AG04450 (cell line): ENCODE measurements at places on chromosomes 6 and 20.

DNA sequence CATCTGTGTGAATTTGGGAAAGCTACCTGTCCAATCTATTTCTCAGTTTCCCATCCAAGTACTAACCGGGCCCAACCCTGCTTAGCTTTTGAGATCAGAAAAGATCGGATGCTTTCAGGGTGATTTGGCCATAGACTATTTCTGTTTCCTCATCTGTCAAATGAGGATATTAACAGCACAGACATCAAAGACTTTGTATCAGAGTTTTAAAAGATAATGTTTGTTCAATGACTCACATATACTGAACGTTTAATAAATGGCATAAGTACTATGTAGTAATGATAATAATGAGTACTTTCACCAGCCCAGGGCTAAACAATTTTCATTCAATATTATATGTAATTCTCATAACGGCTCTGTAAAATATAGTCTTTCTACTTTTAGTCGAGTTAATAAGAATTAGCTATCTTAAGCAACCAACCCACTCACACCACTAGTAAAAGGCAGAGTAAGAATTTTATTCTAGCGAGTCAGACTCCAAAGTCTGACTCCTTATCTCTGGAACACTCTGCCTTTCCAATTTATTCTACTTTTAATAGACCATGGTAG lies 216.5 kb downstream of the ARHGAP18 start:
- no peak for DNase-seq

- DNase-seq = no peak
Observed at GRCh38 chr20:34891166-34892062, 15.0 kb downstream of the ACSS2 start.

- DNase-seq = no peak
Observed at GRCh38 chr20:4794846-4795245, 73.1 kb downstream of the PRND start.

DNA sequence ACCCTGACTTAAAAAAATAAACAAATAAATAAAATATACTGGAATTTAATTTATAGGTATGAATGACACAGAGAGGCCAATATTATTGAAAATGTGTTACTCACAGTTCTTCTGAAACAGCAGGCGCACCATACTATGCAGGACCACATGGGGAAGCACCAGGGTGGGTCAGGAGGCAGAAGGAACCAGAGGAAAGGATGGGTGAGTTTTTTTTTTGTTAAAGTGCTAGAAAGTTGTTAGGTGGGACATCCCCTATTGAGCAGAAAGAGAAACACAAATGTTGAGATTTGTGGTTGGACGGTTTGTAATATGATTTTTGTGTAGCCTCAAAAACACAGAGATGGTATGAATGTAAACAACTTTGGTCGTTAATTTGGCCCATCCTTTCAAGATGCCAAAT lies 26.0 kb downstream of the PTPRA start:
- no peak for DNase-seq

DNA sequence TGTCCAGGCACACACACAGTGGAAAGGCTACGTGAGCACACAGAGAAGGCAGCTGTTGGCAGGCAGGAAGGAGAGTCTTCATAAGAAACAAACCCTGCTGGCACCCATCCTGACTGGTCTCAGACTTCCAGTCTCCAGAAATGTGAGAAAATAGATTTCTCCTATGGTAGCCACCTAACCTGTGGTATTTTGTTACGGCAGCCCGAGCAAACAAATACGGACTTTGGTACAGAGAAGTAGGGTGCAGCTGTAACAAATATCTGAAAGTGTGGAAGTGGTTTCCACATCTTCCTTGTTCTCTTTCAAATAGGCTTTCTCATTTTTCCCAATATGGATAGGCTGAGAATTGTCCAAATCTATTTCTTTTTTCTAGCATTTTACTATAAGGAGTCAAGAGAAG lies 94.6 kb downstream of the ADGB start:
- no peak for DNase-seq

DNA sequence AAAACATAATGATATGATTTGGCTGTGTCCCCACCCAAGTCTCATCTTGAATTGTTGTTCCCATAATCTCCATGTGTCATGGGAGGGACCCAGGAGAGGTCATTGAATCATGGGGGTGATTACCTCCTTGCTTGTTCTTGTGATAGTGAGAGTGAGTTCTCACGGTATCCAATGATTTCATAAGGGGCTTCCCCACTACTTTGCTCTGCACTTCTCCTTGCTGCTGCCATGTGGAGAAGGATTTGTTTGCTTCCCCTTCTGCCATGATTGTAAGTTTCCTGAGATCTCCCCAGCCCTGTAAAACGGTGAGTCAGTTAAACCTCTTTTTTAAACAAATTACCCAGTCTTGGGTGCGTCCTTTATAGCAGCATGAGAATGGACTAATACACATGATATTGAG lies 156.8 kb upstream of the PLCB4 start:
- DNase-seq = no peak

DNA sequence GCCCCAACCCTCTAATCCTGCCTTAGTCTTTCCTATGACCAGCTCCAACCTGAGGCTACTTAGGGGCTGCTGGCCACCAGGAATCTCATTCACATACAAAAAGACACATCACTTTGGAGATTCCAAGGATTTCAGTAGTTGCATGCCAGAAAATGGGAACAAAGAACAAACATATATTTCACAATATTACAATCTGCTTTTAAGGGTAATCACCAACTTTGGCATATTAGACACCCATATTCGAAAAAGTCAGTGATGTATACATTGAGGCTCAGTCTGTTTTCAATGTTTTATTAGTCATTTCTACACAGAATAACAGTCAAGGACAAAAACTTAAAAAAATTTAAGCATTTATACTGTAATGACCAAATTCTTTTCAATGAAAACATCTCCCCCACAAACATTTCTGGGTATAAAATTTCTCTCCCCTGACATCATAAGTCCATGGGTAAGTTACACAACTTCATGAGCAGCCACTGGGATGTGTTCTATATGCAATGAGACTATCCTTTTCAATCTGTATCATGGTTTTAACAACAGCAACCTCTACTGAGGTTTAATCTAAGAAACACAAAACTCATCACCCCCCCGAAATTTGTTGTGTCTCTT lies 103.5 kb downstream of the MAP7 start:
- DNase-seq = peak; percentile 37

- no peak for DNase-seq
Observed at GRCh38 chr20:10595985-10596384, 77.8 kb downstream of the JAG1 start.

DNA sequence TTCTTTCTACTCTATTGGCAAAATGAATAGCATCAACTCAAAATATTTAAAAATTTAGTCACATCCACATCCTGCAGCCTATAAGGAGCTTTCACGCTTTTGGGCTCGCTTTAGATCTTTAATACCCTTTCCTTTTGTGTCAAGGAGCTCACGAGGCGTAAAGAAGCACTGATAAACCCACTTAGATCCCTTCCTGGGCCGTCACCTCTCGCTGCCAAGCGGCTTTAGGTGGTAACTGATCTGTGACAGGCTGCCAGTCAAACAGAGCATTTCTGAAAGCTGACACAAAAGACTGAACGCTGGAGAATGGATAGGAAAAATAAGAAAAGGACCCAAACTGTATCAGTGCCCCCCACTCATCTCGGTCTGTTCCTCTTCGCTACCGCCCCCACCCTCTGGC lies 385.7 kb upstream of the MMS22L start:
- no peak for DNase-seq

- DNase-seq = no peak
Observed at GRCh38 chr6:87504441-87504840, 31.7 kb downstream of the SLC35A1 start.

GRCh38 chr20:40639676-40640355 lies 49.2 kb downstream of the MAFB start:
- DNase-seq = no peak

GRCh38 chr6:130140084-130140483 lies 82.7 kb downstream of the SAMD3 start:
- no peak for DNase-seq

DNA sequence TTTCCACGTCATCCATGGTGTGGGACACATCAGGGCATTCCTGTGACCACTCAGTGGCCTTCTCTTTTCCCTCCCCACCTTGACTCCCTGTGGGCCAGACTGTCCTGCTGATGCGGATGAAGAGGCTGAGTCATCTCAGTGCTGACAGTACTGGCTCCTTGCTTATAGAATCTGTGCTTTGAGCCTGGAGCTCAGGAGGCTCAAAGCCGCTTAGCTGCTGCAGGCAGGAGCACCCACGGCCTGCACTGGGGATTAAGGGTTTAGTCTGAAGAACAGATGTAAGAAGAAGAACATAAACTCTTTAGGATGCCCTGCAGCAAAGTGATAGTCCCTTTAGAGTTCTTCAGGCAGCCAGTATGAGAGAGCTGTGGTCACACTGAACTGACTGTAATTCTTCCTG lies 642.0 kb upstream of the CHD6 start:
- no peak for DNase-seq

- no peak for DNase-seq
Observed at GRCh38 chr6:1960486-1961142, 284.8 kb downstream of the GMDS start.

- DNase-seq = no peak
Observed at GRCh38 chr6:106508834-106509233, 120.5 kb downstream of the RTN4IP1 start.

DNA sequence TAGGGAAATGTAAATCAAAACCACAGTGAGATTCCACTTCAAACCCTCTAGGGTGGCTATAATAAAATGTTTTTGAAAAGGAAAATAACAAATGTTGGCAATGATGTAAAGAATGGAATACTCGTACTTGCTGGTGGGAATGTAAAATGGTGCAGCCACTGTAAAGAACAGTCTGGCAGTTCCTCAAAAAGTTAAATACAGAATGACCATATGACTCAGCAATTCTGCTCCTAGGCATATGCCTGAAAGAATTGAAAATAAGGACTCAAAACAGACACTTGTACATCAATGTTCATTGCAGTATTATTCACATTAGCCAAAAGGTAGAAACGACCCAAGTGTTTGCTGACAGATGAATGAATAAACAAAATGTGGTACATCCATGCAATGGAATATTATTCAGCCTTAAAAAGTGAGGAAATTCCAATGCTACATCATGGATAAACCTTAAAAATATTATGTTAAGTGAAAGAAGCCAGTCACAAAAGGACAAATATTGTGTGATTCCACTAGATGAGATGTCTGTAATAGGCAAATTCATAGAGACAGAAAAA lies 10.2 kb upstream of the RNF114 start:
- no peak for DNase-seq

- DNase-seq = no peak
Observed at GRCh38 chr20:57312138-57312537, 17.5 kb upstream of the SPO11 start.

GRCh38 chr20:62742979-62743776 lies 34.5 kb downstream of the NTSR1 start:
- no peak for DNase-seq

- DNase-seq = peak; percentile 37
Observed at GRCh38 chr20:3000852-3001523, 42.4 kb upstream of the GNRH2 start.

GRCh38 chr20:63440366-63440955 lies 32.0 kb downstream of the KCNQ2 start:
- DNase-seq = no peak

DNA sequence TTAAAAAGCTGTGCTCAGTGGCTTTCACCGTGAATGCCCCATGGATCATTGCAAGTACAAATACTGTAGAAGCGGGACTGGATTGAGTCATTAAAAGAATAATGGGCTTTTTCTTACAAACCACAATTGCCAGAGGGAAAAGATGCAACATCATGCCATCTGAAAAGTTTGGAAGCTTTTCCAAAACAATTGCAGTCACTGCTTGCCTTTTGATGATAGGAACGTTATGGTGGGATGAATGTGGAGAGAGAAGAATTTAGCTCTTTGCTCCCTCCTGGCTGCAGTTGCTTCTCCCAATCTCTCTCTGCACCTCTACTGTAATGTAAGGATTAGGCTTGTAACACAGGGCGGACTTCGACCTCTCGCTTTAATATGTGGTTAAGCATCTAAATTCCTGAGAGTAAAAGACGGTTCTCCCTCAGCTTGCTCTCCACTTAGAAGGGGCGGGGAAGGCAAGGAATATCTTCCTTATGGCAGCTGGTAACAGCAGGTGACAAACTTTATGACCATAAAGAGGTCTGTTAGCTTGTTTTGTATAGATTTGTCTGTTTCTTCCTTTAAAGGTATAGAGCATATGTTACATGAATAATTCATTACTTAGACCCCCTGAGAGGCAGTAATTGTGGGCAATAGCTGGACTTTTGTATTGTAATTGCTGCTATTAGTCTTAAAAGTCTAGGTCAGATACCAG lies 376.1 kb downstream of the UTRN start:
- no peak for DNase-seq

DNA sequence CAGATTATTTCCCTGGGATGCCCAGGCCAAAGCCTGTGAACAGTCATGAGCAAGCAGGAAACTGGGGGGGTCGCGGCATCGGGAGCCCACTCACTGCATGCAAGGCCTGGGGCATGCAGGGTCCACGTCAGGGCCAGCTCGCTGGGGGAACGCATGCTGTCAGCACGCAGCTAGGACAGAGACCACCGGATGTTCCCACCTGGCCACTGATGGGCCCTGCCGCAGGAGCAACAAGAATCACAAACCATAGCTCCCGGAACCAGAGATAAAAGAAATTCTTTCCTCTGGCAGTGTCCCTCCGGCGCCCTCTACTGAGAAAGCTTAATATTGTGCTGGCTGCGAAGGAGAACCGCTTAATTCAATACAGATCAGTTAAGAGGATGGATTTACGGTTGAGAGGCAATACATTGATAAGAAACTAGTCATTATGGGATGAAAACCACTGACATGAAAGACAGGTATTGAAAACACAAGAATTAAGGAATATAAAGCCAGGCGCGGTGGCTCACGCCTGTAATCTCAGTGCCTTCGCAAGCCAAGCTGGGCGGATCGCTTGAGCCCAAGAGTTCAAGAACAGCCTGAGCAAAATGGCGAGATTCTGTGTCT lies 32.6 kb downstream of the C6orf15 start:
- DNase-seq = peak; percentile 41

DNA sequence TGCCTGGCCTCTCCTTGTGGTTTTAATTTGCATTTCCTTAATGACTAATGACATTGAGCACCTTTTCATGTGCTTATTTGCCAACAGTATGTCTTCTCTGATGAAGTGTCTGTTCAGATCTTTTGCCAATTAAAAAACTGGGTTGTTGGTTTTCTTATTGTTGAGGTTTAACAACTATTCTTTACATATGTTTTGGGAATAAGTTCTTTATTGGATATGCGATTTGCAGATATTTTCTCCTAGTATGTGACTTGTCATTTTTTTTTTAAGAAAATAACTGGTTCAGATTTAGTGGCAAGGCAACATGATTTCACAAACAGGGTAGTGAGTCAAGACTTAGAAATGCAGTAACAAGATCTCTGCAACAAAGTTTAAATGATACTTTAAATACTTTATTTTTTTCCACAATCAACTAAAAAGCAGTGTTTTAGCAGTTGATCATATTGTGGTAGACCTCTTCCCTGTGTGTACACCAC lies 67.8 kb downstream of the TIAM2 start:
- DNase-seq = peak; percentile 54

DNA sequence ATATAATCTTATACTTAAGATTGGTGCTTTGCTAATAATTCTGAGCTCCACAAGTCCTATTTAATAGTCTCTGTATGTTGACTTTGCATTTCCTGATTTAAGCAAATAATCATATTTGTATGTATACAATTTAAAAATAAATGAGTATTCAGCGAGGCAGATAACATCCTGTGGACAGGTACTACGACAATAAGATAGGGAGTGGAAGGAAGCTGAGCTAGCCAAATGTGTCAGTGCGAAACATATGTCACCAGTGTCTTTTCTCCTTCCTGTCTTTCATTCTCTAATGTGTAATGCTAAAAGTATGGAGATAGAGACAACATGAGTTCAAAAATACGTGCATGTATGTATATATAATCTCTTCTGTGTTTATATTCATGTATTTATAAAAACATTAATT lies 359.6 kb upstream of the KCNQ5 start:
- no peak for DNase-seq
